ENCODE measurements at places on chromosomes 5 and 9.

- DNase-seq: no peak
These were observed 421 bp upstream of the DEPDC1B start for GRCh38 chr5:60700416-60700757.

- no peak for DNase-seq
These were observed 97.2 kb downstream of the ROR2 start for GRCh38 chr9:91852801-91853347.

DNA sequence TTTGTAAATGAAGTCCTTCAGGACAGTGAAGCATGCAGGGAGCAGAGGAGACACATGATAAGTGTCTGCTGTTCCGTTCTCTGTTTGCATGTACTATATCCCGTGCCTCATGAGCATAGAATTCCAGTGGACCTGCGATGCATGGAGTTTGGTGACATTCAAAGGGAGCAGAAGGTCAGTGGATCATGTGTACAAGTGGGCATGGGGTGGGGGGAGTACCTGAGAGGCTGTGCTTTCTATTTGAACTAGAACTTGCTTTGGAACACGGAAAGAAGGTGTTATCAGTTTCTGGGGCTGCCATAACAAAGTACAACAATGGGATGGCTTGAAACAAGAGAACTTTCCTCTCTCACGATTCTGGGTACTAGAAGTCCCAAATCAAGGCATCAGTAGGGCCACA, 5.1 kb upstream of the CCNJL start:
- DNase-seq: no peak

- DNase-seq: no peak
These were observed 19.7 kb upstream of the GDA start for GRCh38 chr9:72129271-72130156.

GRCh38 chr5:108615216-108615615, 132.5 kb upstream of the FER start:
- no peak for DNase-seq

DNA sequence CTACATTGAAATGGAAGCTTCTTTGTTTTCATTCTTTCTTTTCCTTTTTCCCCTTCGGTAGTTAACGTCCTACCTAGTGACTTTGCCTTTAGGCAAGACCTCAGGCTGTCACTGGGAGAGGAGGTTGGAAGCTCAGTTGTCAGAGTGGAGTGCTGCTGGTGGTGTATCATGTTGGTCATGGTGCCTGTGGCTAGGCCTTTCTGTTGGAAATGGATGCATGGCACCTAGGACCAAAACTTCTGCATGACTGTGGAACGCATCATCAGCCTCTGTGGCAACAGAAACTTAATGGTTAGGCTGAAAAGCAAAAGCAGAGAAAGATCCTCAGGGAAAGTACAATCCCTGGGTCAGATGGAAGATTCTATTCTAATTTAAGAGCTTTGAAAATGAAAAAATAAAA, 57.9 kb downstream of the OSTF1 start:
- DNase-seq: no peak

DNA sequence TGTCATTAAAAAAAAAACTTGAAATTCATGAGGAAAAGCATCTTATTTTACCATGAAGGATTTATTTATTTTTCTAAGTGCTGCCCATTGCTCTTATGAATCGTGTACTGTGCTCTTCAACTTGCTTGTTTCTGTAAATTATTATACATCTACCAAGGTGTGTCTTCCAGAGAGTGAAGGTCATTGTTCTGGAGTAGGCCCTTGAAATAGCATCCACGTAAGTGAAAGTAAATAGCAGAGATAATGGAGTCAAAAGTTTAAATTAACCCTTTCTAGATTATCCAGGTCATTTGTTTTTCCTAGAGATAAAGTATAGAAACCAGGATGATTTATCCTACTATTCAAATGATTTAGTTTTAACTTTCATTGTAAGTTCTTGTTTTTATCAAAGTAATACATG, 473.1 kb downstream of the DIRAS2 start:
- DNase-seq: no peak

DNA sequence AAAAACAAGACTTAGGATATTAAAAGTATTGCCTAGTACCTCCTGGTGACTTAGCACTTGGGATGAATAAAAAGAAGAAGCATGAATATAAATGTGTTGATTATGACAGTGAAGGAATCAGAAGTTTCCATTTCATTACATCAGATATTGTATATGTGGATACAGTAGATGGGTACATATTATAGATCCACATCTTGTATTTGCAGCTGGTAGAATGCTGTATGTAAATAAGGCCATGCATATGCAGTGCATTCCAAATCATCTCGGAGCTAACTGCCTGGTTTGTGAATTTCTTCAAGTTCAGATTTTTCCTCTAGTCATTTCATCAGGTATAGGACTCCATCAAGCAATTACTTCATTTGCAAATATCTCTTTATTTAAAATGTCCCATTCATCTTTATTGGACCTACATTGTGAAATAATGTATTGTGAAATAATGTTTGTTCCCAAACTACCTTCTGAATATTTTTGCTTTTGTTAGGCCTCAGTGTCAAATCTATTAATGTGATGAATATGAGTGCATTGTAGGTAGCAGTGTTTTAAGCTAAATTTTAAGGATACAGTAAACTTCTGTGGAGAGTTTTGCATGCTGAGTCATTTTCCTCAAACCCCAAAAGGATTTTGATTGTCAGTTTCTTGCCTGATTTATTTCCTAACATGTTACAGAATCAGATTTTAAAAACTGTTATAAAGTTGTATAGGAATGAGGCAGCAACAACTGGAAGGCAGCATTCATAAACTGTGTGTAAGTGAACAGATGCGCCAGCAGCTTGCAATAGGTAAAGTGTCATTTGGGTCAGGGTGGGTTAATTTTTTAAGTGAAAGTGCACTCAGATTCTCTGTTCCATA, 370.8 kb upstream of the RIOK2 start:
- DNase-seq: no peak

DNA sequence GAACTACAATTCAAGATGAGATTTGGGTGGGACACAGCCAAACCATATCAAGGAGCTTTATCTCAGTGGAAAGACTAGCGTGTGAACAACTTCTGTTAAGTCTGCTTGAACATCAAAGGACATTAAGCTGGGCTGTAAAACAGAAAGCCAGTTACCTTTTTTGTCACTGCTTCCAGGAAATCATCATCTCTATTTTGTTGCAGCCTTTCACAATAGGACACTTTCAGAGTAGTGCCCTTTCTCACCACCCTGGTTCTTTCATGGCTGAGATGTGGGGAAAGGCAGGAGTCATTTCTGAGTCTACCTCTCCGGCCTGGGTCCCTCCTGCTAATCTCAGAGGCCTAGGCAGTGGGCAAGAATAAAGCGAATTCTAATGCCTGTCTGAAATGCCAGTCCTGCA, 96.2 kb upstream of the PPP1R2B start:
- DNase-seq: no peak

- DNase-seq: no peak
These were observed 133.4 kb upstream of the CDH9 start for GRCh38 chr5:27171761-27172261.

GRCh38 chr9:96089452-96090085, 212.4 kb downstream of the HSD17B3 start:
- DNase-seq: peak; percentile 7

DNA sequence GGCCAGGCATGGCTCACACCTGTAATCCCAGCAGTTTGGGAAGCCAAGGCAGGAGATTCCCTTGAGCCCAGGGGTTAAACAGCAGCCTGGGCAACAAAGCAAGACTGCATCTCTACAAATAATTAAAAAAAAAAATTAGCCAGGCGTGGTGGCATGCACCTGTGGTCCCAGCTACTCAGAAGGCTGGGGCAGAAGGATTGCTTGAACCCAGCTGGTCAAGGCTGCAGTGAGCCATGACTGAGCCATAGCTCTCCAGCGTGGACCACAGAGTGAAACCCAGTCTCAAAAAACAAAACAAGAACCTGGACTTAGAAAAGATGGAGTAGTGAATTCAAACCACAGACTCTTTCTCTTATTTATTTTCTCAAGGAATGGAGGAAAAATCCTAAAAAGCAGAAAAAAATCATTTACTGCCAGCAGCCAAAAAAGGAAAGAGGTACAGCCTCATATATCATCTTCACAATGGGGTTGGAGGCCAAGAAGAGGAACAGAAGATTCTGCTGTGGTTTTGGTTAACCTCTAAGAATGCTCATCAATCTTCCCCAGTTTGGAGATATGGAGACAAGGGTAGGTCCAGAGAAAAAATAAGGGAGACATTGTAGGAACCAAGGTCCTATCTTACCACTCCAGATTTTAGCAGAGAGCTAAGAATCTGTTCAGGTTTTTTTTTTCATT, 40.0 kb upstream of the MYO10 start:
- no peak for DNase-seq

- no peak for DNase-seq
These were observed 122.3 kb downstream of the GOLPH3 start for GRCh38 chr5:32051796-32052195.

- DNase-seq: no peak
These were observed 14.2 kb upstream of the SUB1 start for GRCh38 chr5:32571128-32571527.

- no peak for DNase-seq
These were observed 69.2 kb upstream of the PALM2AKAP2 start for GRCh38 chr9:109710830-109711229.

DNA sequence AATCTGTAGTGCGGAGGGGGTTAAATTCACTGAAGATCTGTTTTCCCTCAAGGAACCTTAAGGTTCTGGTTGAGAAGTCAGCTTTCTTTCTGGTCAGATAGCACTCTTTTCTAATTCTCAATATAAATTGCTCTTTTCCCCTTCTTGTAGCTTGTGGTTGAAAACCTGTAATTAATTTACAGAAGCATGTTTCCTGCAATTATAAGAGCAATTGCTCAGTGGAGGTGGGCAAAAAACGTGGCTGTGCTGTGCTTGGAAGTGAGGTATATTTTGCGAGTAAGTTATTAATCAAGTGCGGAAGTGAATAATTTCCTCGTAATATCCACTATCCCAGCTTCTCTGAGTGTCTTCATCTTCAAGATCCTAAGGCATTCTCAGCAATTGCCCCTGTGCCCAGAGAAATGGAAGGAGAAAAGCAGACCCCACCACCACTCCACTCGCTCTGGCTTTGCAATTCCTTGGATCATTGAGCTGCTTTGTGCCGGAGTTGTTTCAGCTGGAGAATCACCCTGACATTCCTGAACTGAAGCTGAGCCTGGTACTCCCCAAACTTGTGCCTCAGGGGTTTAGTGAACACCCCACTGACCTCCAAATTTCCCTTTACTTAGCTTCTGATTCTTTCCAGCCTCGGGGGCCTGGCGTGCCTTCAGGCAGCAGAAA, 140.6 kb downstream of the LRRC70 start:
- no peak for DNase-seq

- no peak for DNase-seq
These were observed 240.8 kb upstream of the TMEM161B start for GRCh38 chr5:88509403-88509802.

- no peak for DNase-seq
These were observed 126.7 kb downstream of the FOXD1 start for GRCh38 chr5:73321757-73322436.

GRCh38 chr9:22337261-22337660, 109.4 kb upstream of the DMRTA1 start:
- DNase-seq: no peak

DNA sequence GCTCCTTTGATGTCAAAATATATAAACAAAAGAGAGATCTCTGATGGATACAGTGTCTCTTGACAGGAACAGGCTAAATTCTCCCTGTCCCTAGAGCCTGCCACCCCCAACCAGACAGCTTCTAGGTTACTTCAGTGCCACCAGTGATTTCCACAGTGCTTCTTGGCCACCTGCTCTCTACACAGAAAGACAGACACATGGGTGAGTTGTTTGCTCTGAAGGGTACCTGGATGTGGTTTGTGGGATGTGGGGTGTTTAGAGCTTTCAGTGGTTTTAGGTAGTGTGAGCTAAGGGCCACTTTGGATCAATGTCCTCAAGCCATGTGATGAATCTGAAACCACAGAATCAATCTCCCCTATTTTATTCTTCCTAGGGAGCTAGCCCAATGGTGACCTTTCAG, 125.4 kb downstream of the ANKRD18B start:
- no peak for DNase-seq

GRCh38 chr9:16192403-16193017, 639.7 kb downstream of the CCDC171 start:
- no peak for DNase-seq

- DNase-seq: no peak
These were observed 256.0 kb downstream of the GRIA1 start for GRCh38 chr5:153746440-153746839.

DNA sequence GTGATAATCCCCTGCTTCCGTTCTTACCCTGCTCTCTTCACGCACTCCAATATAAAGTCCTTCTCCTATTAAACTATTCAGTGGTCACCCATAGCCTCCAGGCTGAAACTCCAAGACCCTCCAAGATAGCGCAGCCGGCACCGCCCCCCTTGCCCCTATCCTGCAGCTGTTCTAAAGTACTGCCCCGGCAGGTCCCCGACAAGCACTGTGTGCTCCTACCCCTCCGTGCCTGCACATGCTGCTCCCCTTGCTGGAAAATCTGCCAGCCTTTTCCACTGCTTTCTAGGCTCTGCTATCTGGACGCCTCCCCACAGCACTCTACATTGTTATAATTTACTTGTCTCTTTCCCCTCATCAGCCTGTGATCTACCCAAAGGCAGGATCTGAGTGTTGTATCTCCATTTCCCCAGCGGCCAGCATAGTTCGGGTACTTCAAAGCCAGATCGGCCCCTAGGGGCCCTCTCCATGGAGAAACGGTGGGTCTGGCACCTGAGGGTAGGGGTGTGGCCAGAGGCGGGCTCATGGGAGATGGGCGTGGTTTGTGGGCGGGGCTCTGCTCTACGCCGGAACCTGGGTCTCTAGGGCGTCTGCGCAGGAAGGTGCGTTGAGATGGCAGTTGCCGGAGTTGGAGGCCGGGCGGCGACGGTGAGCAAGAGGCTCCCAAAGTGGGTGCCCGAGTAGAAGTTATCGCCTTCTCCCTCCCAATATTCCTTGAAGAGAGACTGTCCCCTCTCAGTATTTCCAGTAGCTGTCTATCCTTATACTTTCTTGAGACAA, 83.5 kb upstream of the RUSC2 start:
- no peak for DNase-seq

- no peak for DNase-seq
These were observed 19.2 kb downstream of the MARCHF3 start for GRCh38 chr5:127011153-127011552.

- DNase-seq: no peak
These were observed 38.2 kb upstream of the FYB1 start for GRCh38 chr5:39257554-39257953.

- no peak for DNase-seq
These were observed 16.2 kb downstream of the OR2V2 start for GRCh38 chr5:181163487-181164075.

DNA sequence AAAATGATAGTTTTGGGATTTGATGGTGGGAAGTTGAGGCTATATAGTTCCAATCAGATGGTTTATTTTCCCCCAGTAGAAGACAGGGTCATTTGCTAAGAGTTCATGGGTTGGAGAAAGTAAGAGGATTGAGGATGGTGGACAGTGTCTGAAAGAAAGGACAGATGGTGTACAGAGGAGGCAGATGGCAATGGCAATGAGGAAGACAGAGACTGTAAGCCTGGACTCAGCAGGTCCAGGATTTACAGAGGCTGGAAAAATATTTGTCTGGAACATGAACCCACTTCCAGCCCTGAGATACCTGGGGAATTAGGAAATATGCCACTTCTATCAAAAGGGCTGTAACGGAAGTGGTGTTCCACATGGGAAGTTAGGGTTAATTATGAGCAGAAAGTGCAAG, 84.5 kb downstream of the PCSK1 start:
- no peak for DNase-seq

- DNase-seq: no peak
These were observed 33.0 kb downstream of the INSL4 start for GRCh38 chr9:5264219-5264595.

- DNase-seq: no peak
These were observed 45.7 kb upstream of the SLCO4C1 start for GRCh38 chr5:102341681-102342288.
